Stimulated activated CD8-positive, alpha-beta memory T cell treated with anti-CD3 and anti-CD28 coated beads, Interleukin-15, amount 100 ng/mL, for 4 hours (primary cell): ENCODE measurements at places on chromosomes 6 and 20.

GRCh38 chr20:24458436-24458835 is 11.0 kb upstream of the SYNDIG1 start:
- DNase-seq: no peak

DNA sequence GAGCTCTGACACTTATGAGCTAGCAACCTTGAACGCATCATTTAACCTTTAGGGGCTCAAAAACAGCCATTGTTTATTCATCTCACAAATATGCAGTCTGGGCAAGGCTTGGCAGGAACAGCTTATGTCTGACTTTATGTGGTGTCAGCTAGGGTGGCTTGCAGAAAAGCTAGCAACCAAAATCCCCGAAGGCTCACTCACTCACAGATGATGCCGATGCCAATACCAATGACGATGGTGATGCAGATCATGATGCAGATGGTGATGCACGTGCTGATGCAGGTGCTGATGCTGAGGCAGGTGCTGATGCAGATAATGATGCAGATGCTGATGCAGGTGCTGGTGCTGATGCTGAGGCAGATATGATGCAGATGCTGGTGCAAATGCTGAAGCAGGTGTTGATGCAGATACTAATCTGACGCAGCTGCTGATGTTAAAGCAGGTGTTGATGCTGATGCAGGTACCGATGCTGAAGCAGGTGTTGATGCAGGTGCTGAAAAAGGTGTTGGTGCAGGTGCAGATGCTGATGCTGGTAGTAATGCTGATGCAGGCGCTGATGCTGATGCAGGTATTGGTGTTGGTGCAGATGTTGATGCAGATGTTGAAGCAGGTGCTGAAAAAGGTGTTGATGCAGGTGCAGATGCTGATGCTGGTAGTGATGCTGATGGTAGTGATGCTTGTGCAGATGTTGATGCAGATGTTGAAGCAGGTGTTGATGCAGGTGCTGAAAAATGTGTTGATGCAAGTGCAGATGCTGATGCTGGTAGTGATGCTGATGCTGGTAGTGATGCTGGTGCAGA is 195.6 kb downstream of the NFATC2 start:
- no peak for DNase-seq

GRCh38 chr6:113944701-113945100 is 26.2 kb downstream of the HDAC2 start:
- no peak for DNase-seq

DNA sequence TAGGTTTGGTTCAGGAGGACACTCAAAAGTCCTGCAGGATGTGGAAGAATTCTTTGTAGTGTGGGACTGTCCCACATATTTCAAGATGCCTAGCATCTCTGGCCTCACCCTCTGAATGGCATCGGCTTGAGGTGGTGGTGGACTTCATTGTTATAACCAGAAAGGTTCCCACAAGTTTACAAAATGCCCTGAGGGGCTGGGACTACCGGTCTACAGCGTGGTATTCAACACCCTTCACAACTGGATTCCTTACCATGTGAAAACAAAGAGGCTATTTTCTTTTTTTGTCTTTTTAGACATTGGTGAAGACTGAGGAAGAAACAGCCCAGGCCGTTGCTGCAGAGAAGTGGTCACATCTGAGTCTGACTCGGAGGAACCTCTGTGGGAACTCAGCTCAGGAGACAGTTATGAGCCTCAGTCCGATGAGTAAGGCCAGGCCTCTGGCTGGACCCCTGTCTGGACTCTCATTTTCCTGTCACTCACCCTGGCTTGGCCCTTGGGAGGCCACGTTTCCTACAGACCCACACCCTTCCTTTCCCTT is 15.2 kb downstream of the PGBD1 start:
- DNase-seq: no peak

DNA sequence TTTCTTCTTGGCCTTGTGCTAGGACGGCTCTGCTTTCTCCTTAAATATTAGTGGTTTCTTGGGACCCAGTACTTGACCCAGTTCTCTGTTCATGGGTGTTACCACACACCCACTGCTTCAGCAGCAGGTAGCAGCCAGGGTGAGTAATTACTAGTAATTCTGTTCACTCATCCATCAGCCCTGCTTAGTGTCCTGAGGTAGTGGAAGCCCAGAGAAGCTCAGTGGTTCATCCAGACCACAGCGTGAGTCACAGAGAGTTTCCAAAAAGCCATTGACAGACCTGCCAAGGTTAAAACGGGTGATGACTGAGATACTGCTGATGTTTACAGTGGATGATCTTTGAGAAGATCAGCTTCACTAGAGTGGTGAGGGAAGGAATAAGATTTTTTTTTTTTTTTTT is 51.7 kb upstream of the HINT3 start:
- DNase-seq: peak; percentile 34

DNA sequence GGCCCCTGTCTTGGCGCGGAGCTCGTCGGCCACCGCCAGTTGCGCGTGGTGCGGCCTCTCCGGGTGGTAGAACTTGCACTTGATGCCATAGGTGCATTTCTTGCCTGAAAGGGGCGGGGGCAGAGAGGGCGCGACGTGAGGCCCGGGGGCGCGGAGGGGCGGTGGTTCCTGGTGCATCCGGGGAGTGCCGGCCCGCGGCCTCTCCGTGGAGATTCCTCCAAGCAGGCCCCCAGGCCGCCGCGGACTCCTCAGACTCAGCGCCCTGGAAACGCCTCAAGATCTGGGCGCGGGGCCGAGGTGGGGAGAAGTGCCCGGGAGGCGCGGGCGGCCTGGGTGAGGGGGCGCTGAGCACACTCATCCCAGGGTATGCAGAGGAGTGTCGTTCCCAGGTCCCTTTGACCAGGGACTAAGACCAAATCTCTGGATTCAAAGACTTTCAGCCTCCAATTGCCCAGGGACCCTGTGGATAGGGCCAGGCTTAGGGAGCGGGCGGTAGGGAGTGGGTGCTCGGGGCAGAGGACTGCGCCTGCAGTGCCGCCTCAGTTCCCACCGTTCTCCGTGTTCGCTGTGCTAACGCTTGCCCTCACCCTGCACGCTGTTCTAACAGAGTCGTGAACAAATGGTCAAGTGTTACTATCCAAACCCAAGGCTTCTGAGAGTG is 33.3 kb downstream of the ZC3H12D start:
- no peak for DNase-seq
